Activated gamma-delta T cell treated with anti-CD3 and anti-CD28 coated beads, Interleukin-2, amount 50 U/mL, for 16 hours (primary cell): ENCODE measurements at places on chromosomes 7 and 10.

GRCh38 chr10:14374745-14375445 lies 44.2 kb upstream of the FRMD4A start:
- no peak for DNase-seq

DNA sequence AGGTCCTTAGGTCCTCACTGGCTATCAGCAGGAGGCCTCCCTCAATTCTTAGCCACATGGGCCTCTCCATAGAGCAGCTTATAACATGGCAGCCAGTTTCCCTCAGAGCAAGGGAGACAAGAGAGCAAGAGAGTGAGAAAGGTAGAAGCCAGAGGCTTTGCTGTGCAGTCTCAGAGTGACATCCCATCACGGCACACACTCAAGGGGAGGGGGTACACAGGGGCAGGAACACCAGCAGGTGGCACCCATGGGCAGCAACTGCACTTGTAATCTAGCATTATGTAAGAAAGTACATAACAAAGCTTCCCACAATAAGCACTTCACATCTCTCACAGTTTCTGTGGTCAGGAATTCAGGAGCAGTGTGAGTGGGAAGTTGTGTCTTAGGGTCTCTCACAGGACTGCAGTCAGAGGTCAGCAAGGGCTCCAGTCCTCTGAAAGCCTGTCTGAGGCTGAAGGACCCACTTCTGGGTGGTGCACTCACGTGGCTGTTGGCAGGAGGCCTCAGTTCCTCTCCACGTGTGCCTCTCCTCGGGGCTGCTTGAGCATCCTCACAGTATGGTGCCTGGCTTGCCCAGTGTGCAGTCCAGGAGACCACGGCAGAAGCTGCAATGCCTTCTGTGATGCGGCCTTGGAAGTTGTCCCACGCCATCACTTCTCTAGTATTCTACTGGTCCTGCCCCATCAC lies 159.4 kb downstream of the OAT start:
- no peak for DNase-seq

DNA sequence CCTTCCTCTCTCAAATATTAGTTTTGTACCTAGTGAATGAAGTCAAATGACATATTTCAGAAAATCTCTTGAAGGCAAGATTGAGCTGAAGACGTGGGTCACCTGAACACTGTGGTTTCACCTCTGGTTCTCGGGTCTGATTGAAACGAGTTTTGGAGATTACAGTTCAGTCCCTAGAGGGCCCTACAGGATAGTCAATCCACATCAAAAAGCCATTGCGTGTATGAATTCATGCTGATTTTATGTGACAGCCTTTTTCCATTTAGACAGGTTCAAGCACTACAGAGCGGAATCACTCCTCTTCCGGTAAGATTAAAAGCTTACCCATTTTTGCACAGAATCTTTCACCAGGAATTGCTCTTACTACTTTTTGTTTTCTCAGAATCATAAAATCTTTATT lies 62.2 kb downstream of the VIM start:
- DNase-seq: no peak

DNA sequence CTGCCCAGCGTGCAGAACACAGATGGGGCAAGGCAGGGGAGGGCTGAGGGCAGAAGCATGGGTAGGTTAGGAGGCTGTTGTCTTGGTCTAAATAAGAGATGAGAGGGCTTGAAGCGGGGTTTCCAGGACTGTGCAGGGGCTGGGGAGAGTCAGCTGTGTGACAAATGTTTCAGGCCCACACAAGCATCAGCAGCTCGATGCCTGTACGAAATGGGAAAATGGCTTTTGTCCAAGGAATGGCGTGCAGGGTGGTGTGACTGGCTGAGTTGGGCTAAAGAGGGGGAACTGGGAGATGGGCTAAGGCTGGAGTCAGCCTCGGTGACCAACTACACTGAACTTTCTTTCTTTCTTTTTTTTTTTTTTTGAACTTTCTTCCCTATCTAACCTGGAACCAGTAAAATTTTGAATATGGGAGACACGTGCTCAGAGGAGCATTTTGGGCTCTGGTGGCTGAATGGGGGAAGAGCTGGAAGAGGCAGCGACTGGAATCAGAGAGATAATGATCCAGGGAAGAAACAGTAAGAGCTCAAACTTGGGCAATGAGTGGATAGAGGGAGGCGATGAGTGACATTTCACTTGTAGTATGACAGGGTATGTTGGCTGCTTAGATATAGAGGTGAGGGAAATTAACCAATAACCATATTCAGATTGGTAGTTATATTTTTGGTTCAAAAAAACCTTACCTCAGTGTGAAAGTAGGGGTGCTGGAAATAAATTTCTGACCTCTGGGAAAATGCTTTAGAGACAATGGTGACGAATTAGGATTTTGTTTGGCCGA lies 10.2 kb upstream of the EPHA1 start:
- DNase-seq: no peak

DNA sequence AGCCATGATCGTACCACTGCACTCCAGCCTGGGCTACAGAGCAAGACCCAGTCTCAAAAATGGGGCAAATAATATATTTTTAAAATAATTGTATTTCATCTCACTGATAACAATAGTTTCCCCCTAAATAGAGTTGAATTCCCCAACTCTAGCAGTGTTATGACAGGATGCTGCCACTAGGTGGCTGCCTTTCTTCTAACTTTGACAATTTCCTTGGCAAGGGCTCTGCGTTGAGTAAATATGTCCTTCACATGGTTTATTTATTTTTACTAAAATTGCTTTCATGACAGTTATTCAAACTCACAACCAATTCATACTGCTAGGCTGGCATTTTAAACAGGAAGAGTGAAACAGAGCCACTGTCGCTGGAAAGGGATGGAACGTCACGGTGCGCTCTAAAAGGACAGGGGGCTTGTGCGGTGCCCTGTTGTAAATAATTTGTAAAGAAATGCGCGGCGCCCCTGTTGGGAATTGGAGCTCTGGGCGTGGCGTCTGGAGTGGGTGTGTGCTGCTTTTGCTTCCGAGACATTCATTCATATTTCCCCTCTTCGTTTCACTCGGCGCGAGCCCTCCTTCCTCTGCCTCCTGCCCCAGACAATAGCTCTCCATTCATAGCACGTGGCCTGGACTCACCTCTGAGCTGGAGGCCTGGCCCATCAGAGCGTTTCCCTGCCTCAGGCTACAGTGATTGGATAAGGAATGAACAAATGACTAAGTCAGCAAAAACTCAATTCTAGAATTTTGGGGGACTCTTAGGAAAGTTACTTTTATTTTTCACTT lies 20.5 kb upstream of the PITRM1 start:
- DNase-seq: peak; percentile 36

- no peak for DNase-seq
Measured at GRCh38 chr10:13505052-13505680, 23.6 kb downstream of the BEND7 start.

GRCh38 chr10:127318396-127318795 lies 122.0 kb upstream of the INSYN2A start:
- DNase-seq: no peak

- DNase-seq: peak; percentile 48
Measured at GRCh38 chr7:50739744-50740435, 42.8 kb downstream of the GRB10 start.

- DNase-seq: no peak
Measured at GRCh38 chr7:28364082-28364481, 48.2 kb upstream of the CREB5 start.

GRCh38 chr7:148911626-148912025 lies 27.5 kb upstream of the EZH2 start:
- no peak for DNase-seq

- DNase-seq: no peak
Measured at GRCh38 chr10:108352771-108353170, 1188.3 kb upstream of the SORCS1 start.

DNA sequence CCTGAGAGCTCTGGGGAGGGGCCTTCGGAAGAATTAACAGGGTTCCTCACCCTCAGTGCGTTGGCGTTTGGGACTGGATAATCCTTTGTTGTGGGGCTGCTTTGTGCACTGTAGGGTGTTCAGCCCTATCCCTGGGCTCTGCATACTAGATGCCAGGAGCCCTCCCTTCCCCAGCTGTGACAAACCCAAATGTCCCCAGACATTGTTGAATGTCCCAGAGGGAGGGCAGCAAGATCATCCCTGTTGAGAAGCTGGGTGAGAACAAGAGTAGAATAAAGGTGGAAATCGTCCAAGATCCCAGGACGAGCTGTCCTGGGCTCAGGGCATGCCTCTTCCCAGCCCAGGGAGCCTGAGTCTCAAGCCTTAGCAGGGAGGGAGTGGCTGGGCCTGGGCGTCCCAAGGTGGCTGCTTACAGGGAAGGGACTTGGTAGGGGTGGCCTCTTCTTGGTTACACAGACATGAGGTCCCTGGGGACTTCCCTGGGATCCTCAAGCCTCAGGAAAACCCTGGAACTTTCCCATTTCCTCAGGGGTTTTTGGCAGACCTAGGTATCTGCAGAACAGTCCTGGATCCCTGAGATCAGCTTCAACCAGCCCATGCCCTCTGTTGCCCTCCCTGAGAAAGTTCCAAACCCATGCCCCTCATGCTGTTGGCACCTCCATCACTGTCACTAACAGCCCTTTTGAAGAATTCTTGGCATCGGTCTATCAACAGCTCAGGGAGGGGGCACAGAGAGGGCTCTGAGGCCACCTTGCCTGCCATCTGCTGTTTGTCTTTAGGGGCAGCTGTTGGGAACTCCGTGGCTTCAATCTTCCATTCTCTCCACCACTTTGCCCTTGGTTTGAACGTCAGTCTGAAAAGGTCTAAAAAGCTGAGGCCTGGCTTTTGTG lies 53.7 kb downstream of the GOLGA7B start:
- DNase-seq: no peak

- DNase-seq: no peak
Measured at GRCh38 chr7:36198854-36199266, 45.8 kb downstream of the EEPD1 start.

- DNase-seq: no peak
Measured at GRCh38 chr7:128931190-128931798, 6.4 kb upstream of the IRF5 start.

GRCh38 chr10:24438800-24439199 lies 229.9 kb downstream of the KIAA1217 start:
- DNase-seq: no peak

- no peak for DNase-seq
Measured at GRCh38 chr7:128053991-128054390, 22.8 kb upstream of the LRRC4 start.

DNA sequence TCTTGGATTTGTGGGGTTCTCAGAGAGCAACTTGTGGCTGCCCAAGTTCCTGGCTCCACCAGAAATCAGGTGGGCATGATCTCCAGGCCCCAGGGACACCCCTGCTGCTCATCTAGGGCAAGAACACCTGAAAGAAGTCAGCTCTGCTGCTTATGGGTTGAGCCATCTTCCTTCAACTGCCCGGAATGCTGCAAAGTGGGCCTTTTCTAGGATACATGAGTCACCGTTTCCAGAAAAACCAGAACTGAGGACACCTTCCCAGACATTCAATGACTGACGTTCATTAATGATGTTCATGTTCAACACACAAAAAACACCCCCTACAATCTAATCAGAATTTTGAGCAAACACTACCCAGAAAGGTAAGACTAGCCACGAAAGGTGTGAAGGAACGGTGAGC lies 98.0 kb downstream of the MAD1L1 start:
- no peak for DNase-seq

- no peak for DNase-seq
Measured at GRCh38 chr7:155709453-155709852, 65.0 kb downstream of the RBM33 start.

- DNase-seq: no peak
Measured at GRCh38 chr7:104794154-104794553, 219.9 kb upstream of the KMT2E start.

DNA sequence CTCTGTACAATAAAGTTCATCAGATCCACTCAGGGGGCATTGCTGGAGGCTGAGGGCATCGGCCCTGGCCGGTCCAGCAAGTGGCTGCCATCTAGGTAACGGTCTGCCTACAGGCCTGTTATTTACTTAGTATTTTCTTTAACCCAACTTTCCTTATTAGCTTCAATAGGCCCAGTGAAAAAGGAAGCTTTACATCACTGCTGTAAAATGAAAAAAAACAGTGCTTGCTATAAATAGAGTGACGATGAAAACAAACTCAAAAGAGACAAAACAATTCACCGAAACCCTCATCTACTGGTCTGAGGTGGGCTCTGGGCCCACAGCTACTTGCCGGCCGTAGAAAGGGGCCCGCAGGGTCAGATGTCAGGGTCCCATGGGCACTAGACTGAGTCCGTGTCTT lies 192.5 kb downstream of the ELFN1 start:
- DNase-seq: no peak

DNA sequence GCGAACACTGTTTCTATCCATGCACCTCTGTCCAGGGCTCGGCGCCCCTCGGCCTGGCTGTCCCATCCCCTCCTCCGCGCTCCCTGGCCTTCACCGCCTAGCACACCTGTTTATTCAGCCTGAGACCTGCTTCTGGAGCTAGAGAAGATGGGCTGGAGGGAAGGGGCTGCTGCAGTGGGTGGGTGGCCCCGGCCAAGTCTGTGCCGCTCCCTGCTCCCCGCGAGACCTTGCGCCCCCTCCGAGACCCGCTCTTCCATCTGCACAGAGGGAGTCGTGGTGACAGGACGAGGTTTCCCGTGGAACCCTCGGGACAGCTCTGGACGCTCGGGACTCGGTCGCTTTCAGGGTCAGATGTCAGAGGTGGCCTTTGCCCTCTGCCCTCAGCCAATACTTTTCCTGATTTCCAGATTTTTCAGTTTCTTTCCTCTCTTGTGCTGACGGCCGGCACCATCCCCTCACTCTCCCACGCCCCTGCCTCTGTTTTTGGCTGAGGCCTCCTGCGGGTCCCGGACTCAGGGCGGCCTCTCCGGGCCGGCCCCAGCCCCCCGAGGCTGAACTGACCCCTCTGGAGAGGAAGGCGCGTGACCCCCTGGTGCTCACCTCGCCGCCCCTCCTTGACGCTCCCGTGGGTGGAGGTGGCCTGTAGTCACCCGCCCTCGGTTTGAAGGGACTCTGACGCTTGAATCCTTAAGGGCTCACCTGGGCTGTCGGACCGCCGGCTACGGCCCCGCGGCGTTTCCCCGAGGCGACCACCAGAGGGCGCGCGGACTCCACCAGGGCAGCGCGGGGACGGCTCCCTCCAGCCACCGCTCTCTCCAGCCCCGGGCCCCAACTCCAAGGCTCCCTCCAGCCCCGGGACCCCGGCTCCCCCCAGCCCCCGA lies 15.6 kb downstream of the SHH start:
- peak; percentile 52 for DNase-seq

- DNase-seq: no peak
Measured at GRCh38 chr10:31620226-31621151, 301.5 kb downstream of the ZEB1 start.

GRCh38 chr10:49318028-49318427 lies 19.1 kb downstream of the C10orf71 start:
- DNase-seq: no peak
